ENCODE measurements at places on chromosomes 2 and 18.

- DNase-seq: no peak
Observed at GRCh38 chr2:38220164-38220563, 144.2 kb upstream of the CYP1B1 start.

DNA sequence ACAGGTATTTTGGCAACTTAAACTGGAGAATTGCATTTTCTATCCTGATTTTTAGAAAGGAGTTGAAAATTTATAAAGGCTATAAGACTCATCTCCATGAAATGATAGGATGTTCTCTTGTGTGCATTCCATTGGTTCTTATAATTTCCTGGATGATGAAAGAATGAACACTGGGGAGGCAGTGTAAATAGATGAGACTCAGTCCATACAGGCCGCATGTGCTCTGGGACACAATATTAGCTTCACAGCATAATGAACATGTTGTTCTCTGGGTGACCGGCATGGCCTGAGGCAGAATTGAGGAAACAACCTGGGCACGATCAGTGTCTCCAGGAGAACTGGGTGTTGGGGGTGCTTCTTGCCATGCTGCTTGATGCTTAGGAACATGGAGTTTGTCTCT, 38.8 kb downstream of the AOX1 start:
- DNase-seq: no peak

DNA sequence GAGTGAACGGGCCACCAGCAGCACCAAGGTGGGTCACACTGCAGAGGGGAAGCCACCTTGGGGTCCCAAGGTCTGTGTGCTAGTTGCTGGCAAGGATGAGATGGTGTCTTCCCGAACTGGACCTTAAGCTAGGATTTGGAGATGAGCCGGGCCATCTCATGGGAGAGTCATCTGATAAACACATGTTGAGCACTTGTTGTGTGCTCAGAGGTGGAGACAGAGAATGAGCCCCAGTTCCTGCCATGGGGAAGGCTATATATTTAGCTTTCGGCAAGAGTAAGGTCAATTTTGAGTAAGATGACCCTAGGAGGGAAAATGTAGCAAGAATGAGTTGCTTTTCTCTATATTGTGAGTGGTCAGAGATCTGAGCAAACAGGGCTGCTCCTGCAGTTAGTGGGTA, 41.4 kb upstream of the RPL31 start:
- DNase-seq: no peak

DNA sequence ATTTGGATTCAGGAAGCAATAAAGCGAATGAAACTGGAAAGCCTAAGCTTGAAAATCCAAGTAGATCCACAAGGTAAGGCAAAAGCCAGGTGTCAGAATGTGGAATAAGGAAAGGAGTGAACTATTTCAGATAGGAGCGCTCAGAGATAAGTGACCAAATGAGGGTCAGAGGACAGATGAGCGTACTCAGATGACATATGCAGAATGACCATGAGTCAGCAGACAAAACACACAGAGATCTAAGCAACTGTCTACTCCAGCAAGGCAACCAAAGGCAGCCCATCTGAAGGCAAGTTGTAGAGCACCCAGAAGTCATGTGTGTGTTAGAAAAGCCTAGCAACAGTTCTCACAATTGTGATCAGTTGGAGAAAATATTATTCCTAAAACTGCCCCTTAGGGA, 548.4 kb upstream of the FSHR start:
- no peak for DNase-seq

- no peak for DNase-seq
Observed at GRCh38 chr18:48428475-48429177, 19.4 kb upstream of the ZBTB7C start.

GRCh38 chr2:219399716-219400478, 12.2 kb upstream of the DNPEP start:
- DNase-seq: no peak

DNA sequence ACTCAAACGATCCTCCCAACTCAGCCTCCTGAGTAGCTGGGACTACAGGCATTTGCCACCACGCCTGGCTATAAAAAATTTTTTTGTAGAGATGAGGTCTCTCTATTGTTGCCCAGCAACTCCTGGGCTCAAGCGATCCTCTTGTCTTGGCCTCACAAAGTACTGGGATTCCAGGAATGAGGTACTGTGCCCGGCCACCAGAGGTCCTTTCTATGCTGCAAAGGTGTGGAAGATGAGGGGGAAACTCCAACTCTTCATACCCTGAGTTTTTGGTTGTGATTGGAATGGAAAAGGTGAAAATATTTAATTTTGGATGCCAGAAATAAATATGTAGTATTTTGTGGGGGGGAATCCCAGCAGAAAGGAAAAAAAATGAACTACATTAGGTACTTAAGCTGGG, 36.0 kb downstream of the MRPL33 start:
- DNase-seq: peak; percentile 29

DNA sequence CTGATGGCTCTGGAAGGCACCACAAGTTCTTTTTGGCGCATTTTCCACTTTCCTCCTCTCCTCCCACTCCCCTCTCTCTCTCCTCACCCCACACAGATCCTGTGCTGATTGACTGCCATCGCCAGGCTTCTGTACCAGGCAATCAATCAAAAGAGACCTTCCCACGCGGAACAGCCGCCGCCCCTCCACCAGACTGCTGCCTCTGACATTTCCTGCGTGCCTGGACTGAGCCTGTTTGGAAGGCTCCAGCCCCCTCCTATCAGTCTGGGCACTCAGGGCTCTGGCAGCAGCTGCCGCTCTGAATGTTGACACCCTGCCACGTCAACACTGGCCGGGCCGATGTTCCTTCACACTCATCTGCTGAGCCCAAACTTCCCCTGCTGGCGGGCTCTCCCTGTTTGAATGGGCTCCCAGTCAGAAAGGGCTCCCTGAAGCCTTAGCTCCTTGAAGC, 467.7 kb downstream of the EPHA4 start:
- DNase-seq: no peak

GRCh38 chr18:61127714-61128467, 205.3 kb upstream of the CDH20 start:
- DNase-seq: no peak

GRCh38 chr2:71385012-71385411, 53.4 kb downstream of the ZNF638 start:
- DNase-seq: no peak

DNA sequence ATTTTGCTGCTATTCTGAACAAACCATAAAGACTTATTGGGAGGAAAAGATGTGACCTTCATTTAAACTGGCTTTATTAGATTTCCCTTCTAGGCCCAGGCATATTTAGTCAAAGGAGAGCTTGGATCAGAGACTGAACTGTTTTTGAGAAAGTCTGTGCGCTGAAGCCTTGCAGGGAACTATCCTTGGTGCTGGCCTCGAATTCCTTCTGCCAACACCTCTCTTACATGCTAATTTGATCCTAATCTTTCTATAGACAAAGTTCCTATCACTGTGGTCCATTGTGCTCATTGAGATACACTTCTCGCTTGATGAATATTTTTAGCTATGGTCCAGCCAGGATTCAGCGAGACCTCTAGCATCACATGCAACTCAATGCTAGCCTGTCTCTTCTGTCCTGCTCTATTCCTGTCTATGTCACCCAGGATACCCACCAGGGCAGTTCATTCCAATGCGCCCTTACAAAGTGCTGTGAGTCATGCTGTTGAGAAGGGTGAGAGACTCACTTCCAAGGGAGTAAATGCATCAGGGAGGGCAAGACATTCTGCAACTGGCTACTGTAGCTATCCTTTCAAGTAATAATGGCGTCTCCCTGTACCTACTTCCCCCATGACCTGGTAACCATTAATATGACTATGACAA, 356.7 kb upstream of the LYPD1 start:
- DNase-seq: no peak

- no peak for DNase-seq
Observed at GRCh38 chr2:220509966-220510365, 882.5 kb downstream of the SLC4A3 start.

GRCh38 chr2:240760576-240761246, 59.3 kb downstream of the KIF1A start:
- DNase-seq: no peak

GRCh38 chr2:102442967-102443828, 20.2 kb downstream of the IL18RAP start:
- peak; percentile 47 for DNase-seq

DNA sequence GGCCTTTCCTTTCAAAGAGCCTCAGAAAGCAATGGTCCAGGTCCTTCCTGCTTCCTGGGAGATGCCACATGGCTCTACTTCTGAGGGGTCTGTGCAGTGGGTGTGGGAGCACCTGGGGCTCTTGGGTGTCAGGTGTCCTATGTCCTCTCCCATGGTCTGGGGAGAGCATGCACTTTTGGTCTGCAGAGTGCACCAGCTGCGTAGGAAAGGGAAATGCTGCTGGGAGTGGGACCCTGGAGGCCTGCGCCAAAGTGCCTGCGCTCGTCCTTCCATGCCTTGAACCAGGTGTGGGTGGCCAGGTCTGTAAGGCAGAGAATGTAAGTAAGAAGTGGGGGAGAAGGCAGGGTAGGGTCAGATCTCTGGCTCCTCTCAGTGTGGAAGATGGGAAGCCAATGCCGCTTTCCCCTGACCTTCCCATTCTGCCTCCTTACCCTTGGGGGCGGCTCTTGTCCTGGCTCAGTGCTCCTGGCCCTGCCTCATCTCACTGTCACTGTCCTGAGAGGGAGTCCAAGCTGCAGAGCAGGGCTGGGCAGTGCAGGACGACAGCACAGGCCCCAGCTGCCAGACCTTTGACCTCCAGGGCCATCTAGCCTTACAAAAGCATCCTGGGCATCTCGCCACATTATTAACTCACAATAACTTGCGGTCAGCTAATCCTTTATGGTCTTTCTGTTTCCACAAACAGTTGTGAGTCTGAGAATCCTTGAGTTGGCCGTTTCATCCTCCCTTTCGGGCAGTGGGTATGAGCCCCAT, 6.6 kb upstream of the PROM2 start:
- DNase-seq: no peak

DNA sequence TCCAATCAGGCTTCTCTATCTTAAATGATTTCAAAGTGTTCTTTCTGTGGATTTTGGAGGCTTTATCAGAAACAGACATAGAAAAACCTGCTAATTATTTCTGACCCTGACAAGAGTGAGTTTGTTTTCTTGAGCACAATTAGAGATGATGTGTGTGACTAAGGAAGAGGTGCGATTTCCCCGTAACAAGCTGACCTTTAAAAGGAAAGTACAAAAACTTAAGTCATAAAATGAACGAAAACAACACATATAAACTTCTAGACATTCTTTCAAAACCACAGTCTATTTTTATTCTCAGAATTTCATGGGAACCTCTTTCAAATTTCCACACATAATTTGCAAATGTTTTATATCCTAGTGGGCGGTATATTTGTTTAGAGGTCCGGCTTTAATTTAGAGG, 604.8 kb downstream of the CPS1 start:
- no peak for DNase-seq

- DNase-seq: no peak
Observed at GRCh38 chr2:237743561-237744269, 54.9 kb upstream of the RBM44 start.

DNA sequence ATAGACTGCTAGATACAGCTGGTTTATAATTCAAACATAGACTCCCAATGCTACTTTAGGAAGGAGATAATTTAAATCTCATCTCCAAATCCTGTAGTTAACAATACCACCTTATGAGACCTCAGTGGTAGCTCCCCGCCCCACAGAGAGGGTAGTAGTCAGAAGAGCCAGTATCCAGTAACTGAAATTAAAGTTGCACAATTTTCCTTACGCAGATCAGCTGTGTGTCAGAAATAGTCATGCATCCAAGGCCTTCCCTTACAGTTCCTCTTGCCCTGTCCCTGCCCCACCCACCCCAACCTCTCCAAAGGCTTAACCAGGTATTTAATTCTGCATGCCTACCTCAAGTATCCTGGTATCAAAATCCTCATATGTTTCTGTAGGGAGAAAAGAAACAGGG, 15.5 kb downstream of the MRPS5 start:
- no peak for DNase-seq

- DNase-seq: no peak
Observed at GRCh38 chr2:30192314-30192713, 39.0 kb upstream of the LBH start.

GRCh38 chr2:15073664-15074063, 441.1 kb downstream of the LRATD1 start:
- DNase-seq: no peak

- no peak for DNase-seq
Observed at GRCh38 chr2:52000151-52000855, 968.4 kb upstream of the NRXN1 start.

GRCh38 chr18:47970664-47971531, 40.4 kb upstream of the SMAD2 start:
- DNase-seq: no peak

GRCh38 chr18:80245781-80246444, 1.4 kb downstream of the PARD6G start:
- peak; percentile 19 for DNase-seq

- no peak for DNase-seq
Observed at GRCh38 chr2:112153179-112153490, 14.9 kb downstream of the FBLN7 start.

DNA sequence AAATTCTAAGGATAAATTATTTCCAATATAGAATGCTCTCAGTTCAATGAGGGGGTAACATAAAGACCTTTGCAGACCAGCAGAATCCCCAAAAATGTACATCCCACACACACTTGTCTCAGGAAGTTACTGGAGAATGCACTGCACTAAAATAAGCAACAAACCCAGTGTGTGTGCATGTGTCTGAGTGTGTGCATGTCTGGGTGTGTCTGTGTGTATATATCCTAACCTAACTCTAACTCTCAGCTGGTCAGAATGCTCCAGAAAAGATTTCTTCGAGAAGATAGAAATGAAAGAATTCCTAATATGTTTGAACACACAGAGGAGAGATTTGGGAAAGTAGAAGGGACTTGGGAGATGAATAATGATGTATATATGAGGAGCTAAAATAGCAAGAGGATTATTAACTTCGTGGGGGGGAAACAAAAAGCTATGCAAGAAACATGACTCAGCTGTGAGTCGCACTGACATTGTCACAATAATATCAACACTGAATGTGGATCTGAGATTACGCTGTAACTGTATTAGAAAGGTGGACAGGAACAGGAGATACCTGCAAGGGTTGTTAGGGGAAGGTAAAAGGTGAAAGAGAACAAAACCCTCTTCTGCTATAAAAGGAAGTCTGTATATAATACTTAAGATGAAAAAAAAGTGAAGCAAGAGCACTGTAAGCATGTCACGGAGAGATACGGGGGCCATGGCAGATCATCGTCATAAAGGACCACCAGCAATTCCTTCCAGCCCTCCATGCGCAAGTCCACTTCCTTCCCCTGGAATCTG, 11.1 kb downstream of the COLEC12 start:
- no peak for DNase-seq

GRCh38 chr2:204715361-204715760, 170.1 kb downstream of the PARD3B start:
- no peak for DNase-seq

DNA sequence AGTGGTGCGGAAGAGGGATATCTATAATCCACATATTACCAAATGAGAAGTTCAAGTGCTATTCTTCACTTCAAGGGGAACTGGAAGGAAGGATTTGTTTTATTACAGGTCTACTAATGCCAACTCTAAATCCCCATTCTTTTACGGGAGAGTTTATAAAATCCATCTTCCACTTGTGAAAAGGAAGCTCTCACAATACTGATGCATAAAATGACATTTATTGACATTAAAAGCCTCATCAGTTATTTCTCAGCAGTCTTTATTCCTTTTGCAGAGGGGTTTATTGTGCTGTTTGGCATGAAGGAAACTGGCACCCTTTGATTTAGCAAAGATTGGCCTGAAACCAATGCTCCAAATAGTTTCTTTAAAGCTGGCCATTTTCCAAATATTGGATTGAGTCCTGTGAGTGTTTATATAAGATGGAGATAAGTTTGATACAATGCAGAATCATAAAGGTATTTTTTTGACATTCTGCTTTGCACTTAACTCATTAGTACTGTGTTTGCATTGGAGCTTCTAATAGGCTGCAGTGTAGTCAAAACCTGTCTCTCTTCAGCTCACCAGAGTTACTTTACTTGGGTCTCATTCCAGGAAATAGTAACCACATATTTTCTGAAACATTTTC, 26.6 kb downstream of the LRP1B start:
- no peak for DNase-seq
